Omental fat pad (tissue), 4 donors: ENCODE measurements at places on chromosomes 4 and X.

DNA sequence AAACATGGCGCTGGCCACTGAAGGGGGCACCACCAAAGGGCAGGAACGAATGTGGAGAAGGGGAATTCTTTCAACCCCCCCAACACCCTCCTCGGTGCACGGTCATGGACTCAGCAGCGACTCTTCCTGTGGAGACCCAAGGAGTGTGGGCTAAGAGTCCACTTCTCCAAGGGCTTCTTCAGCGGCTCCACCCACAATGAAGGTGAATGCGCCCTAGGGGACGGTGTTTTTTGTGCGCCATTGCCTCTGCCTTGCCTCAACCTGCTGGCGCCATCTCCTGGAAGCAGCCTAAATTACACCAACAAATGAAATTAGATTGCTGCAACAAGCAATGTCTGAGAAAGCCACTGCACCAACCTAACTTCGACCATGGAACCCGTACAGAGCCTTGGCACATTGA lies 169.2 kb upstream of the MAGEB18 start:
- no peak for DNase-seq

DNA sequence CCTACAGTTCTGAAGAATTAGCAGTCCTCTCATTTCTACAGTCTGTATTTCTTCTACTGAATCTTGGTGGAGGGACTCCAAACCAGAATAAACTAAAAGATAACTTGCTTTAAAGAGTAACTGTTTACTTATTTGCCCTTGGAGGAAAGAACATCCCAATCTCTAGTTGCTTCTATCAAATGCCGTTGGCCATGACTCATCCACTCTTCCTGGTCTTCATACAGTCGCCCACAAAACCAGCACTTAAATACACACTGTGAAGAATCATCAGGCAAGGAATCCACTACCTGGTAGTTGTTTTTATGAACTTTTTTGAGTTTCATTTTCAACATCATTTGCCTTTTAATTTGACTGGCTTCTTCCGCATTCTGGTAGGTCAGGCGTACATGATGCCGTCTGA lies 14.2 kb downstream of the ZNF518B start:
- DNase-seq = no peak

- DNase-seq = no peak
Measured at GRCh38 chr4:153502584-153502983, 36.4 kb downstream of the TMEM131L start.

GRCh38 chr4:114921790-114922591 lies 191.4 kb downstream of the NDST4 start:
- DNase-seq = no peak

- no peak for DNase-seq
Measured at GRCh38 chr4:110550260-110550659, 72.6 kb downstream of the PITX2 start.

DNA sequence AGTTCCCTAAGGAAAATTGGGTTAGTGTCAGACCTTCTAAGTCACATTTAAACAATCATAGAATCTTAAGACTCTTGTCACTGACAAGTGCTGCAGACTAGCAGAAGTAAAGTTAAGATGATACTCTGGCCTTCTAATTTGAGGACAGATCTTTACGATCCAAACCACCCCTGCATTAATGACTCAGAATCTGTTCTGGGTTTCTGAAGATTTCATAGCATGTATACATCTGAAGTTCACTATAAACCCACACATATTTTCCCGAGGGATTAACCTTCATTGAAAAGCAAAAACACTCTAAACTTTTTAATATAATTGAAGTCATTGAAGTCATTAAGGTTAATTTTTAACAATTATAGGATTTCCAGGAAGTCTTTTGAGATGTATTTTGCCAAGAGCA lies 674.3 kb downstream of the IQCM start:
- no peak for DNase-seq

GRCh38 chr4:21470535-21470934 lies 478.0 kb downstream of the KCNIP4 start:
- DNase-seq = no peak

- DNase-seq = no peak
Measured at GRCh38 chr4:17875402-17876070, 64.8 kb downstream of the NCAPG start.

DNA sequence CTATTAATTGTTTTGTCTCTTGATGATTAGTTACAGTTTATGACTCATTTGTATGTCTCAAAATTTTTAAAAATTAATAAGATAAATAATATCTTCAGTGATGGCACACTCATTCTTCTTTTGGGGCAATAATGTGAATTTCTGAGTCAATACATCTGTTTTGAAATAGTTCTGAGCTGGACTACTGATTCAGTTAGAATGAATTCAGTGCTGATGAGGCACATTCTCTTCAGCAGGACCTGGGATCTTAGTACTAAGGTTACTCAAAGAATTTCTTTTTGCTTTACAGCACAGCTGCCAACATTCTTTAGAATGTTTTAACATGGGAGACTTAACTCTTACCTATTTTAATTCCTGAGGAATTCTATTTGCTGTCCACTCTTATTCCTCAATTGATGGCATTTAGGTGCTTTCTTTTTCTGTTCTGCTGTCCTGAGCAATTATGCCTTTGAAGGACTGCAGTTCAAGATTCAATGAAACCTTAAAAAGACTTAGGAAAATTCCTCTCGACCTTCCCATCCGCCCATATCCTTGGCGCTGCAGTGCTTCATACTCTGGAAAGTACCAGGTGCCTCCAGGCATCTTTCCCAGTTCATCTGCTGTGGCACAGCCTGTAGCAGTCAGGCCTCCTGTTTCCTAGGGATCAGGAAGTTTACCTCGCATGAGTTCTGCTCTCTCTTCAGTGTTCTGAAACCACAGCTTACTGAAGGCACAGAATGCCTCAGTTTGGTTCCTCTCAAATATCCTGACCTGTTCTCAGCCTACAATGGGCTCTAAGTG lies 213.7 kb downstream of the FSTL5 start:
- no peak for DNase-seq

GRCh38 chrX:790783-791360 lies 160.3 kb downstream of the SHOX start:
- no peak for DNase-seq

- DNase-seq = no peak
Measured at GRCh38 chr4:89614155-89614554, 222.8 kb downstream of the SNCA start.
